Activated CD4-positive, alpha-beta T cell treated with anti-CD3 and anti-CD28 coated beads, Interleukin-2, amount 50 U/mL, for 48 hours (primary cell): ENCODE measurements at places on chromosomes 7 and 10.
A peak's percentile ranks its signal among the peaks of the same experiment; 100 is the strongest.

DNA sequence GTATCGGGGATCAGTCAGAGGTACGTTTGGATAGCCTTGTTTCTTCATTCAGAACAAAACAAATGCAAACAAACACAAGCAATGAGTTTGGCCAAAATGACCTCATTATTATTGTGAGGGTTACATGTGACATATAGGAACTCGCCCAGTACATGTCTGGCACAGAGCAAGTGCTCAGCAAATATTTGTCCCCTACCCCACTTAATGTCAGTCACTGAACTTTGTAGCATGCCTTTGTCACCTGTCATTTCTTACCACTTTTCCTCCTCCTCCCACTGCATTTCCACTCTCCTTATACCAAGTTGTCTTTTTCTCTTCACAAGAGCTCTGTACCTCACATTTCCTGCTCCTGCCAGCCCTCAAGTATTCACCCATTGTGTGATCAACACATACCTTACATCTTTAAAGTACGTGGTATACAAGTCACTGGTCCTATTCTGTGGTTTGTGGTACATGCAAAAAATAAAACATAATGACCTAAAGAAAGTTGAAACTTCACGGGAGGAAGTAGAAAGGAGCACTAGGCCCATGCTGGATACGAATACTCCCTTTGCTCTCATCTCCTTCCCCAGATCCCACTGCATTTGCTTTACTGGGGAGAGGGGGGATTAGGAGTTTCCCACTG, 236.0 kb downstream of the INHBA start:
- no peak for DNase-seq

DNA sequence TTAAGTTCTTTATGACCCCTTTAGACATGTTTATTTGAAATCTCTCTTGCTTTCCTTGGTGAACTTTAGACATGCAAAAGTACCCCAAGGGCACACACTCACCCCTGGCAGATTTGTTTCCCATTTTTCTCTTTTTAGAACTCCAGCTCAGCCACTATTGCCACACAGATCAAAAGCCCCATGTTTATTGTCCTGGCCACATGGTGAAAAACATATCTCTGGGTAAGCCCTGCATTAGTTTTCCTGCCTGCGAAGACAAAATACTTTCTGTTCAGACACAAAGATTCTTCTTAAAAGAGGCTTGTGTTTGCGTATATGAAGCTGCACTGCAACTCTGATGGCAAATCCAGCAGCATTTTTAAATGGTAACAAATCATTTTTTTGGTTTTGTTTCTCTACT, 200.0 kb downstream of the POLR1F start:
- DNase-seq, result no peak

GRCh38 chr10:99920901-99921300, 88.8 kb downstream of the DNMBP start:
- DNase-seq, result no peak

DNA sequence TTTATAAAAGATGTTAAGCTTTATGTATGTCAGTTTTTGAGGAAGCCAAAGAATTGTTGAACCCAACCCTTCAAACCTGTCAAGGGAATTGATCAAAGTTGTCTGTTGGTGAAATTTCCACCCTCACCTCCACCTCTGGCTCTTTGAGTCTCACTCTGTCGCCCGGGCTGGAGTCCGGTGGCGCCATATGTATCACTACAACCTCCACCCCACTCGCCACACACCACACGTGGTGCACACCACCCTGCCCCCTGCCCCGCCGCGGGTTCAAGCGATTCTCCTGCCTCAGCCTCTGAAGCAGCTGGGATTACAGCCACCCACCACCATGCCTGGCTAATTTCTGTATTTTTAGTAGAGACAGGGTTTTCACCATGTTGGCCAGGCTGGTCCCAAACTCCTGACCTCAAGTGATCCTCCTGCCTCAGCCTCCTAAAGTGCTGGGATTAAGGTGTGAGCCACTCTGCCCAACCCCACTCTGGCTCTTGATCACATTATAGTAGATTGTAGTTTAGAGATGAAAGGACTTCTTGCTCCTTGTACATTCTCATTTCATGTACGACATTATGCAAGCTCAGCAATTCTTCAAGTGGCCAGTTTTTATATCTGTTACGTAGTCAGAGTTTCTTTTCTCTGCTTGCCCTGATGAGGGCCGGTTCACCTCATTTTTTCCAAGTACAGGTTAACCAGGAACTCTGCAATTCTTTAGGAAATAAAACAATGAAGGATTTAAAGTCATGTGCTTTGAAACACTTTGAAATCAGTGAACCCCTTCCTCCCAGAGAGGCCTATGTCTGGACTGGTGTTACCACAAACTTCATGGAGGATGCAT, 7.0 kb downstream of the BAMBI start:
- no peak for DNase-seq

- no peak for DNase-seq
Observed at GRCh38 chr7:12738665-12739064, 51.2 kb downstream of the ARL4A start.

DNA sequence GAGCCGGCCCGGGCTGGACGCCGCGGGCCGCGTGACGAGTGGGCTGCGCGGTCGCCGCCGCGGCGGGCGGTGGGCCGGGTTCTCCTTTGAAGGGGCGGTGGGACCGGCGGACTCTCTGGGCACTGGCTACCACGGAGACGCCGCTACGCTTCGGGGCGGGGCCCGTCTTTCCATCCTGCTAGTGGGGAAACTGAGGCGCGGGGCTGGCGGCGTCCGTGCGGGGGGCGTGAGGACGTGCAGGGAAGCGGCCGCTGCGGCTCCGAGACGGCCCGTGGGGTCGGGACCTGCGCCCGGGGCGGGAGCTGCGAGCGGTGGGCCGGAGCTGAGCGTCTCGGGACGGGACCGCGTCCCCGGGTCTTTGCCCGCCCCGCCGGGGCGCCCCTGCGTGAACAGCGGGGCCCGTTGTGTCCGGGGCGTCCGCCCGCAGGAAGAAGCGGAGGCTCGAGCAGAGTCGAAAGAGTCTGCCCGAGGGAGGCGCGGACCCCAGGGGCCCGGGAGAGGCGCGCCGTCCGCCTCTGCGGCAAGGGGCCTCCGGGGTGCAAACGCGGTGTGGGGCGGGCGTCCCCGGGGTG, 548 bp upstream of the BNIP3 start:
- no peak for DNase-seq

DNA sequence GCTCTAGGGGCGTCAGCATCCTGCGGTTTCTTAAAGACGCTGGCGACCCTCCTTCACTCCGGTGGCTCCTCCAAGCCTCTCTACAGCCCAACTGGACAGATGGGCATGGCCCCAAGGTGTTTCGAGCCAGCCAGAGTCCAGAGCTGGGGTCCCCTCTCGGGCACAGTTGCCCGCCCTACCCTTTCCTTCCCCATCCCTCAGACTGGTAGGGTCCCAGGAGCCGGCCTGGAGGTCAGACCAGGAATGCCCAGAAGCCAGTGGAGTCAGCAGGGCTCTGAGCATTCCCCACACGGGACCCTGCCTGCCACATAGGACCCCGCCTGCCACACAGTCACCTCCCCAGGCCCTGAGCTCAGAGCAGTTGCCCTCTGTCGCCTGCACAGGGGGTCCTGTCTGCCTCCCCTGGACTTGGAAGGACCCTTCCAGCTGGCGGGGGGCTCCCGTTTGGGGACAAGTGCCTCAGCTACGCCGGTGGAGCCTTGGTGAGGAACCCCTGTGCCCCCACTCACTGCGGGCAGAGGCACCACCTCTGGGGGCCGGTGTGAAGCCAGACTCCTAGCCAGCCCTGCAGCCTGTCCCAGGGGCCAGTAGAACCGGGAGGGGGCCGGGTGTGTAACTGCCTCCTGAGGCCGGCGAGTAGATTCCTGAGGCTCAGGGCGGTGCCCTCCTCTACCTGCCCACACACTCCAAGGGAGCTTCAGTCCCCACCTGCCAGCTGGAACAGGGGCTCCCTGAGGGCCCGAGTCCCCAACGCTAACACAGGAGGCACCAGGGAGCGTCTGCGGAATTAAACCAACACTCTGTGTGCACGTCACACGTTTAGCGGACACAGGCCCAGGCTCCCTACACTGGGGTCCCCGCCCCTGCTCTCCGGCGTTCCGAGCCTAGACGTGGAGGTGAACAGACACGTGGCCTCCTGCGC, 19.4 kb upstream of the PDGFA start:
- no peak for DNase-seq

- DNase-seq, result no peak
Observed at GRCh38 chr7:40341836-40342235, 207.0 kb downstream of the SUGCT start.

DNA sequence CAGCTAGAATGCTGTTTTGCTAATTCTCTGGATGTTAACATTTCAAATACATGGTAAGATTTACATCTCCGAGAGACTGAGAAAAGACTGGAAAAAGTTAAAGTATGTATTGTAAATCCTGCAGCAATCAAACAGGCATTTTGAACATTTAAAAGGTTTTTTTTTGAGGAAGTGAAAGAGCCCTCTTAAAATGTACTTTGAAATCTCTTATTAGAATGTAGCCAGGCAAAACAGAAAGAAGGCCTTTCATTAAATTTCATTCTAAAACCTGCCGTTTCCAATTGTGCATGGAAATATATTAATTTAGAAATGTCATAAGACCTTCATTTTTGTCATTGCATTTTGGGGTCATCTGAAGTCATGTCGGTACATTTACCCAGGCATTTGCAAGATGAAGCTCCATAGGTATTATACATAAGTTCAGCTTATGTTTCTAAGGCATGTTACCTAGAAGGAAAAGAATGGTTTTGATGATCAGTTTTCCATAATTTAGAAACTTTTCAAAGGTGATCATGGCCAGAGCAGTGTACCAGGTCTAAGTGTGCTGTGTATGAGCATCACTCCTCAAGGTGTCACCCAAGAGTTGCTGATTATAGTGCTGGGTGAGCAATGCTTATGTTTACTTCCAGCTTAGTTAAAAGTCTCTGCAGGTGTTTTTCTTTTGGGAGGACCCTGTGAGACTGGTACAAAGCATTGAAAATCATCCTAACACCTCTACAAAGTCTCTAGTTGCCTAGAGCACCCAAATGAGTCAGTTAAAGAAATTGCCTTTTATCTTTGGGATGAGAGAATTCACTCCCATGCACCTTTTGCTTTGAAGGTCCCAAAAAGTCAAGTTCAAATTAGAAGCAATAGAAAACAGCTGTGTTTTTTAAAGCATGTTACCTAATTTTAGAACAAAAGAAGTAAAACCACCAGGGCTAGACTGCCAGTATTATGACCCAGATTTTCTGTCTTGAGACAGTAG, 7.1 kb downstream of the ZNF736 start:
- no peak for DNase-seq

- peak; percentile 34 for DNase-seq
Observed at GRCh38 chr10:102504179-102504975, 605 bp downstream of the SUFU start.

DNA sequence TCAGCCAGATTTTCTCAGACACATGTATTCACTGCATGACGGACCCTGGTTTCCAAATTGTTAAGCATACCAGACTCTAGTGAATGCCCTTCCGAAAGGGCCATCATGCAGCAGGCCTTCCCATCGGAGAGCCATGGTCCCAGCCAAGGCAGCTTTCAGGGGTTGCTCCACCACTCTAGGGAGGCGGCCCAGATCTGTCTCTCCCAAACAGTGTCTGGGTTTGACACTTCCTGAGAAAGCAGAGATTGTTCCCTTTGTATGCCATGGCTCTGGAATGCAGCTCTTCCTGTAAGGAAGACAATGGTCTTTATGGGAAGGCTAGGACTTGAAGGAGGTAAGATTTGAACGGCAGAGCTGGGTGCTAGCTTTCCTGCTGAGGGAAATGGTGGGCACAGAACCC, 178.8 kb upstream of the BMPER start:
- DNase-seq, result no peak

DNA sequence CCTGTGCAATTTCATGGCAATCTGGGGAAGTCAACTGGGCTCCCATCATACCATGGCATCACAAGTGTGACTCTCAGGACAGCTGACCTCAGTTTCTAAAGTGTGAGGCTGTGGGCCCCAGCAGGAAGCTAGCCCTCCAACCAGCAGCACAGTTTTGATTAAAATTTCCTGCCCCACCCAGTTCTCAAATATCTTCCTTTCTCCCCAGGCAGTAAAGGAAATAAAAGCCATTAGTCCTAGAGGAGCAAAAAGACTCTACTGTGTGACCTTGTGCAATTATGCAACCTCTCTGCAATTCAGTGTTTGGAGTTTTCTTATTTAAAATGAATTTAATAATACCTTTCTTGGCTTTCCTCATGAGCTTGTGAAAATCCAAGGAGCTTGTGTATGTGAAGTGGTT, 143.1 kb upstream of the CDCA7L start:
- no peak for DNase-seq

GRCh38 chr7:96088579-96088978, 233.3 kb downstream of the SLC25A13 start:
- DNase-seq, result no peak

DNA sequence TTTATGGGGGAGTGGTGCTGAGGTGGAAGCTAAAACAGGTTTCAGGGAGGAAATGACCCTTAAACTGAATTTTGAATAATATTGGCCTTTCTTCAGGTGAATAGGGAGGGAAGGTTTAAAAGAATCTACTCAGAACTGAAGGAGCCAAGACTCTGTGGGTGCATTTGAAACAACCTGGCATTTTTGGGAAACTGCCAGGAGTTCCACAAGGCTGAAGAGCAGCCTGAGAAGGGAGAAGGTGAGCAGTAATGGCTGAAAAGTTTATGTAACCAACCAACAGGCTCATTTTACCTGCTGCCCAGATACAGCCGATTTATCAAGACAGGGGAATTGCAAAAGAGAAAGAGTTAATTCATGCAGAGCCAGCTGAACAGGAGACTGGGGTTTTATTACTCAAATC, 4.0 kb upstream of the PANK1 start:
- DNase-seq, result no peak

DNA sequence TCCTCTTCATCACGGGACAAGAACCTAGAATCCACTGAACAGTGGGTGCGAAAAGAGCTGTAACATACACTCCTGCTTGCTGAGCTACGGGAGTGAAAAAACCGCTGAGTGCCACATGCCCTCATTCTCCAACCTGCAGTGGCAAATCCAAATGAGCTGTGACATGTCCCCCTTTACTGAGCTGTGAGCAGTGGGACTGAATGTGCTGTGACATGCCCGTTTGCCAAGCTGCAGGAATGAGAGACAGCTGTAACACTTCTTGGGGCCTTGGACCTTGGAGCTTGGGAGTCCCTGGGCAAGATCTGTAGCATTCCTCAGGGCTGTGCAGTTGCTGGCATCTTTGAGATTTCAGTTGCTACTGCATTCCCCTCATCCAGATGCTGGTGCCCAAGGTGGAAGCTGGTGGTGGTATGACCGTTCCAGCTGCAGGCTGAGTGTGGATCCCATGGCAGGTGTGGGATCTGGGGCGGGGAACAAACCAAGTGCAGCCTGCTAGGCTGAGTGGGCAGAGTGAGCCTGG, 85.0 kb downstream of the TMEM106B start:
- no peak for DNase-seq

- DNase-seq, result no peak
Observed at GRCh38 chr7:92830532-92831110, 5.8 kb downstream of the CDK6 start.

GRCh38 chr7:156515911-156516790, 124.4 kb upstream of the RNF32 start:
- no peak for DNase-seq

DNA sequence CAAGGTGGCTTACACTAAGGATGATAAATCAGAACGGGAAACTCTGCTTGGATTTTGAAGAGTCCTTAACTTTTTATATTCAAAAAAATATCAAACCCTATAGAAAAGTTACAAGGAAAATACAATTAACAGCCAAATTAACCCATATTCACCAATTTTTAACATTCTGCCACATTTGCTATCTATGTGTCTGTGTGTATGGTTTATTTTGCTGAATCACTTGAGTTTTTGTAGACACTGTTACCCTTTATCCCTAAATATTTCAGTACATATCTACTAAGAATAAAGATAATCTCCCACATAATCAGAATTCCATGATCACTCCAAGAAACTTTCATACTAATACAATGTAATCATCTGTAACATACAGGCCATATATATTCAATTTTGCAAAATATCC, 1.2 kb upstream of the SRPK2 start:
- DNase-seq, result no peak
